Mucosa of gallbladder (tissue), 1 donor: ENCODE measurements at places on chromosomes 2 and 18. TPM values are rescaled to one million over a fixed set of nuclear protein-coding genes. Genes with fewer than 3 reads are reported as not detected.
A peak's percentile ranks its signal among the peaks of the same experiment; 100 is the strongest.

- DNase-seq = no peak
Observed at GRCh38 chr2:85257359-85257969, 70.3 kb downstream of the TGOLN2 start.

KCTD1 gene
- 21.4 TPM for total RNA-seq

ALLC gene
- total RNA-seq = 0.81 TPM

DNA sequence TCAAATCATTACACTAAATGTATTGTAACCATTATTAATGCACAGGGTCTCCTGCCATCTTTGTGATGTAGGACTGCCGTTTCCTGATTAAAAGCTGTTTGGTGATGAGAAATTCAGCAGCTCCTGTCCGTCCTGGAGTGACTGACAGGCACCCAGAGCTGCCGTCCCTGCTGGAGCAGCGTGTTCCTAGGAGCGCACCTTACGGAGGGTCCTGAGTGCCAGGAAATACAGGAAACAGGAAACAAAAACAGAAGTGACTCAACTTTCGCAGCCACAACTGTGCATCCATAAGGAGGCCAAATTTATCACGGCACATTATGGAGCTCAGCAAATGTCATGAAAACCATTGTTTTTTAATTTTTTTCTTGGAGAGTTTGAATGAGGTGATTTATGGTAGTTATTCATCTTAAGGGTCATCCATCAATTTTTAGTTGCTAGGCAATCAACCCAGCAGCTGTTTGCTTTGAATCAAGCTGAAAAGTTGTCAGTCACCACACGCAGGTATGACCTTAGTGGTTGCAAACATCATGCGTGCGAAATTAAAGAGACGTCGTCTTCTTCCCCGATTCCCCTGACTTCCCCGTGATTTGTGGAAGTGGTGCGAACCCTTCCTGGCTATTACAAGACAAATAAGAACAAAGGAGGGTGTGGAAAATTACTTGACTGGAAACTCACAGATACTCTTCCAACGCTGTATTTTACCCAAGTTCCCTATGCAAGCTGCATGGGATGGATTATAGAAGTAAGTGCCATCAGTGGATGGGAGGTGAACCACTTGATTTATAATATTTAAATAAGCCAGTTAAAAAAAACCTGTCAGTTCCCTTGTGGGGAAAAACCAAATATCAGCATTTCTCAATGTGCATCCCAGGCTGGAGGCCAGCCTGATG is 19.8 kb downstream of the TSHZ1 start:
- DNase-seq = no peak

RNU2-63P gene
- not detected for total RNA-seq

DNA sequence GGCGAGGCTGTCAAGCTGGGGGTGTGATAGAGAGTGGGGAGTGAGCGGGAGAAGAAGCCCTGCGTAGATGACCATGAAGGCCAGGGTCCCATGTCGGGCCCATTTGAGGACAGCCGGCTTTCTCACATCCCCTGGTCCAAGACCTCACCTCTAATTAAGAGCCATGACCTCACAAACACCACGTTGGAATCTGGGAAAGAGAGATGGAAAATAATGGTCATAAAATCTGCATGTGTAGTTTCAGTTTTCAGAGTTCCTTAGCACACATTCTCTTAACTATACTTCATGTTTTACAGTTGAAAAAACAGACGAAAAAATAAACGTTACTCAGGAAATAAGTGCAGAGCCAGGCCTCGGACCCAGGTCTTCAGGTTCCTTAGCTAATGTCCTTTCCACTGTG is 244.8 kb upstream of the SIX2 start:
- DNase-seq = no peak

DNA sequence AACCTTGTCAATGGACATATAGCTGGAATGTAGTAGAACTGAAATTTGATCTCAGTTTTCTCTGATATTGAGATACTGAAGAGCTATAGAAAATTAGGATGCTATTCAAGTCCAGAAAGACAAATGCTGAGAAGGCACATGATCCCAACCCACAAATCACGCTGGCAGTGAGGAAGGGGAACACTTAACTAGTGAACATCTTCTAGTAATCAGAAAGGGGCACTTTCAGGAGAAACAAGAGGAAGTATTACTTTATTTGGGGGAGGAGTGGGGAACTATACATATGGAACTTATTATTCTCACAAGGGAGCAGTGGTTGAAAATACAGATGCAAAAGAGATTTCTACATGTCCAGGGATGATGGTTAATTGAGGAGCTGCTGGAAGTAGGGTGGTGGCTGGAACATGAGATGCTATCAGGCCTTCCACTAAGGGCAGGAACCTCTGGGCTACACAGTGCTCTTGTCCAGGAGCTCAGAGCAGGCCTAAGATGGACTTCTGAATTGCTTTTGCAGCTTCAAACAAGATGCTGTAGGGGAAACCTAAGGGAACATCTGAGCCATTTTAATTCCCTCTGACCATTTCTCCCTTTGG is 79.3 kb downstream of the TGFA start:
- no peak for DNase-seq

GRCh38 chr2:142673836-142674235 is 203.6 kb upstream of the KYNU start:
- no peak for DNase-seq

DNA sequence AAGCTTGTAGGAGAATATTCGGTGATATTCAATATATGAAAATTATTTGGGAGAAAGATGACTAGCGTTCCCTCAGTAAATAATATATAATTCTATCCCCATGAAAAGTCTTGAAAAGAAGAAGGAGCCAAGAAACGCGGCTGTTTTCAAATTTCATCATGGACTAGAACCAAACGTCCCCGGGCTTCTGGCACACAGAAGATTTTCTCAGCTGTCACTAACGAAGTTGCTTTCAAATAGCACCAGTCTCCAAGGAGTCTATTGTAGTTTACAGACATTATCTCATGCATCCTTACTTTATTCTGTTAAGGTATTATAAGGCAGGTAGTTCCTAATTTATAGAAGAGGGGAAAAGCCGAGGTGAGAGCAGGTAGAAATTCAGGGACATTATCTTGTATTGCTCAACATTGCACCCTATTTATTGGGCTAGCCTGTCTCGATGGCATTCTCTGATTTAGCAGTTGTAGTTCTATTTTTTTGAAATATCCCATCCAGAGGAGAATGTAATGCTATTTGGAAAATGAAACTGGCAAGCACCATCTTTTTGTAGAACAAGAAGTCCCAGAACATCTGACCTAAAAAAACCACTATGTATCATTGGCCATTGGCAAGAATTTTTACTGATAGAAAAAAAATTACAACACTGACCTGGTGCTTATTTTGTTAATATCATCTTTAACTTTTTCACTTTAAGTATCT is 198.1 kb upstream of the RASGRP3 start:
- DNase-seq = no peak

DNA sequence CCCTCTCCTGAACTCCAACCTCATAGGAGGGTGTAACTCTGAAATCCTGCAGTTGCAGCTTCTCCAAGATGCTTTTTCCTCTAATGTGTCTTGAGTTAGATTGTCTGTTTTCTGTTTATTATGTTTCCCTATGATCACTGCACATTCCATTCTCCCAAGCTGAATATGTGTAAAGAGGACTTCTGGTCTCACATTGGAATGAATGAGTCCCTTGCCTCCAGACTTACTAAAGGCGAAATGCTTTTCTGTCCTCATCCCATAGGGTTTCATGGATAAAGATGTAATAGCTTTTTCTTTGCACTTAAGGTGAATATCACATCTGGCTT is 35.5 kb upstream of the CYP27A1 start:
- DNase-seq = no peak

TOGARAM2 gene
- 3.5 TPM for total RNA-seq

DLX1 gene
- 0.46 TPM for total RNA-seq

- no peak for DNase-seq
Observed at GRCh38 chr2:1515073-1515430, 101.8 kb downstream of the TPO start.

DNA sequence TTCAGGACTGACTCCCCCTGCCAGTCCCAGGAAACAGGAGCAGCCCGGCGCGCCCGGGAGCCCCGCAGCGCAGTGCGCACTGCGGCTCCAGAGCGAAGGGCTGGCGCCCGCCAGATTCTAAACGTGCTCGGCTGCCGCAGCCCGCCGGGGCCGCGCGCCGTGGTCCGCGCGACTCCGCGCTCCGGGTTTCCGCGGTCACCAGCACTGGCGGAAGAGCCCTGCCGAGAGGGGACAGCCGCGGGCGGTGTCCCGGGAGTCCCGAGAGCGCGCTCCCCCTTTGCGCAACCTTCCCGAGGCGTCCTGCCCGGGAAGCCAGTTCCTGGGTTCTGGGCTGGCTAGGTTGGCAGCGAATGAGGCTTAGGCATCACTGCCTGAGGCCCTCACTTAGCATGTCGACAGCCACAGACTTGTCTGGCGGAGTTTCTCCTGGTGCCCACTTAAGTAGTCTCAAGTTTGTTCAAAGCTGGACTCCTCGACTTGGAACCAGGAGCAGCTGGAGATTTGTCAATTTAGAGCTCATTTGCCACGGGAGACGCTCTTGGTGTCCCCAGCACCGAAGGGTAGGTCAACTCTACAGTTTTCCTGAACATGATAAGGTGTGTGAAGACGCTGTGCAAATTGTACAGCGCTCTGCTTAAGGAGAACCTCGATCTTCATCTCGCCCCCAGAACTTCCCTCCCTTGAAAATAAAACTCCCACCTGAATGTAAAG is 1.5 kb upstream of the VSNL1 start:
- peak; percentile 14 for DNase-seq
